Uterus (tissue), 4 donors: ENCODE measurements at places on chromosomes 5 and 9. TPM values are rescaled to one million over a fixed set of nuclear protein-coding genes. Genes with fewer than 3 reads are reported as not detected.

DNA sequence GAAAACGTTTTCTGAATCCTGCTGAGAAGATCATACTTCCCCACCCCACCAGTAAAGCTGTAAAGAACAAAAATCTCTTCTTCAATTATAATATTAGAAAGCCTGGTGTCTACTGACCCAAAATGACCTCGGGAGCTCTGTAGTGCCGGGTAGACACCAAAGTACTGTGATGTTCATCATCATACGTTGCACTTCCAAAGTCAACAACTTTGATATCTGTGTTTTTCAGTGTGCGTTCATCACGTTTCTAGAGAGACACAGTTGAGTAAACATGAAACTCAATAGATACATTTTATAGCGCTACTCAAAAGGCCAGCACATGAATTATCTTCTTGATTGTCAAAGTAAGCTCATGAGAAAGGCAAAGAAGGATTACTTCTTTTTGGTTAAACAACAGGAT is 14.6 kb downstream of the CLK4 start:
- DNase-seq, result no peak
- H3K27ac ChIP-seq, result no peak overlapping the region
- no peaks in the 10 kb centered on the region for H3K36me3 ChIP-seq

SNCB gene
- not detected for total RNA-seq

GRCh38 chr9:72753266-72753893 is 199.5 kb downstream of the ALDH1A1 start:
- H3K4me3 ChIP-seq, result no peak overlapping the region
- no peaks in the 10 kb centered on the region for H3K4me1 ChIP-seq
- no peak for DNase-seq
- no peaks in the 10 kb centered on the region for H3K36me3 ChIP-seq
- H3K27me3 ChIP-seq, result no peaks in the 10 kb centered on the region

DNA sequence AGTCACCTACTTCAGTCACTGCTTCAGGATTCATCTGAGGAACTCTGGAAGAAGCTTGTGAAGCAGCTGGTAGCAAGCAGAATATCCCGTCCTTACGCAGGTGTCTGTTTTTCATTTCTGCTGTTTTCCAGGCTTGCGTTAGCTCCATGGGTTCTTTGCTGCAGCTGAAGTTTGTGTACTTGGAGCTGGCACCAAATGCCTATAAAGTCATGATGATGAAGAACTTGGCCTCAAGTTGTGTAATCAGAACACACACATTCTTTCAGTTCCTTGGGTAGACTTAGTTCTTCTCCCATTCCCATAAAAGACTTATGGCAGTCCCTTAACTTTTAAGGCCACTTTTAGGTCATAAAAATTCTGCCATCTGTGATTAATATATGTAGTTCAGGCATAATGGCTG is 116.7 kb downstream of the LRRC70 start:
- H3K27ac ChIP-seq, result no peak overlapping the region
- no peak overlapping the region for H3K4me3 ChIP-seq
- DNase-seq, result no peak
- no peaks in the 10 kb centered on the region for H3K4me1 ChIP-seq
- no peaks in the 10 kb centered on the region for H3K27me3 ChIP-seq
- H3K36me3 ChIP-seq, result no peaks in the 10 kb centered on the region

DNA sequence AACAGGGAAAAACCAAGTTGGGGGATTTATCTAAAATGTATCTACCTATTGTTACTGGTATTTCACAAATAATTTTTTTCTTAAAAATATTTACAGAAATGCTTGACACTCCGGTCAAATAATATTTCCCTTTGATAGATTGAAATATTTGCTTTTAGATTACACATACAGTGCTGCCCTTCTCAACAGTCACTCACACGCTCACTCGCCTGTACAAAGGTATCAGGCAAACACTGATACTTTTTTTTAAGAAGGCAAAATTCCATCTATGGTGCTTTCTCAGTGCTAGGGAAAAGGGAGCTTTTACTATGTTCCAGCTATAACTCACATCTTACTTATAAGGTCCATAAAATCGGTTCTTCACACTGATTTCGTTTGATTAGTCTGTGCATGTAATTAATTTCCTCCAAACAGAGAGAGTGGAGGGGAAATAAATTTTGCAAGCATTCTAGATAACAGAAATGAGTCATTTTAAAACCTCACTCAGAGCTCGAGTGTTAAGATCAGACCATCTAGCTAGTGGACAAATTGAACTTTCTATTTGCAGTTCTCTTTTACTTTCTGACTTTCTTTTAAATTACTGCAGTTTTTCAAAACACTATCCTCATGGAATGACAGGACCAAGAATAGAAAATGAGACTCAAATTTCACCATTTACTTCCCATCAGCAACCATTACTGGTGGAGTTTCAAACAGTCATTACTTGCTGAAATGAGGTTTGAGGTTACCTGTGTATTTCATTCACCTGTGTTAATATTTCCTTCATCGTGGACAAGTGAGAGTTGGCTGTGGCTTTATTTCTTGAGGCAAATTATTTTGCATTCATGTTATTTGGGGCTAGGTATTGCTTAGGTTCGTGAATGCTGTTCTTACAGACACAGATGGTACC is 273.2 kb downstream of the RAB3C start:
- H3K27me3 ChIP-seq, result no peaks in the 10 kb centered on the region
- DNase-seq, result no peak
- H3K4me1 ChIP-seq, result no peaks in the 10 kb centered on the region
- H3K4me3 ChIP-seq, result no peak overlapping the region
- H3K36me3 ChIP-seq, result no peaks in the 10 kb centered on the region

DNA sequence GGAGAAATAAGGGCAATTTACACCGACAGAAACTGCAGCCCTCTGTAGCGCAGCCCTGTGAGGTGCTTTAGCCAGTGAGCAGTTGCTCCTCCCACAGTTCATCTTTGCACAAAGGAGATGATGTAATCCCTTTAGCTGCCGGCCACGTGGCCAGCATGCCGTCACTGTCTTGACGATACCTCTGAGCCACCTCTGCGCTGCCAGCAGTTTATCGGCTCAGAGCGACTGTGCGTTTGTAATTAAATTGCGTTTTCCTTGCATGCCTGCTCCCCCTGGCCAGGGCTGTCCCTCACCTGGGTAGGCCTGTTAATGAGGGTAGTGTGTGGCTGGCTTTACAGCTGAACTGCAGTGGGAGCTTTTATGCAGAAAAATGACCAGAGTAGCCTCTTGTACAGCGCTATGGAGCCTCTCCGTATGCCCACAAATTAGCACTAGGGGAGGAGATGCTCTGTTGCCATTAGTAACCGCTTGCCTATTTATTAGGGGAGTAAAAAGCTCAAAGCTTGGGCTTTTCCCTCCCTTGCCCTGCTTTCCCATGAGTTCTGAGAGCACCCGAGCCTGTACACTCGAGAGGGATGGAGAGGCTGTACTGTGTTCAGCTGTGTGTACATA is 107.0 kb downstream of the TRIO start:
- H3K27me3 ChIP-seq, result no peaks in the 10 kb centered on the region
- H3K27ac ChIP-seq, result peak overlapping the region; percentile 65
- no peak overlapping the region for H3K4me3 ChIP-seq
- H3K36me3 ChIP-seq, result no peaks in the 10 kb centered on the region
- H3K4me1 ChIP-seq, result no peaks in the 10 kb centered on the region

PROP1 gene
- not detected for total RNA-seq

- no peak overlapping the region for H3K27ac ChIP-seq
- no peaks in the 10 kb centered on the region for H3K36me3 ChIP-seq
- peaks cover 11% of the 10 kb centered on the region for H3K4me1 ChIP-seq
- H3K27me3 ChIP-seq, result no peaks in the 10 kb centered on the region
- no peak overlapping the region for H3K4me3 ChIP-seq
Measured at GRCh38 chr5:181263633-181264032, 2.7 kb upstream of the TRIM52 start.

- no peaks in the 10 kb centered on the region for H3K36me3 ChIP-seq
- no peaks in the 10 kb centered on the region for H3K27me3 ChIP-seq
- H3K4me1 ChIP-seq, result no peaks in the 10 kb centered on the region
- no peak for DNase-seq
- no peak overlapping the region for H3K4me3 ChIP-seq
Measured at GRCh38 chr9:101326501-101326900, 58.3 kb downstream of the BAAT start.

- no peak for DNase-seq
- H3K36me3 ChIP-seq, result no peaks in the 10 kb centered on the region
- no peaks in the 10 kb centered on the region for H3K27me3 ChIP-seq
- H3K4me1 ChIP-seq, result no peaks in the 10 kb centered on the region
- H3K27ac ChIP-seq, result no peak overlapping the region
Measured at GRCh38 chr5:172683645-172684471, 42.8 kb downstream of the NEURL1B start.

GRCh38 chr5:61048534-61048933 is 103.5 kb downstream of the NDUFAF2 start:
- H3K36me3 ChIP-seq, result no peaks in the 10 kb centered on the region
- H3K27me3 ChIP-seq, result no peaks in the 10 kb centered on the region
- no peak overlapping the region for H3K27ac ChIP-seq
- no peaks in the 10 kb centered on the region for H3K4me1 ChIP-seq
- H3K4me3 ChIP-seq, result no peak overlapping the region
- no peak for DNase-seq

DNA sequence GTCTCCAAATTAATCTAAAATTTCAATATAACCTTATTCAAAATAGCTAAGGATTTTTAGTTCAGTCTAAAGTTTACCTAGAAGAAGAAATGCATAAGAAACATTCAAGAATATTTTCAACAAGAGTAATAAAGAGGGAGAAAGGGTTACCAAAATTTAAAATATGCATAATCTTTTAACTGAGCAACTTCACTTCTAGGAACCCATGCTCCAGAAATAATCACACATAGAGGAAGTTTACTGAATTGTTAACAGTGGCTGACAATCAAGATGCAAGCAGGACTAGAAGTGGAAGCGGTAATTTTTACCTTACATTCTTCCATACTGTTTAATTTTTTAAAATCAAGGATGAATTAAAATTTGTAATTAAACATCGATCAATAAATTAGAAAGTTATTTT is 1.9 kb downstream of the PJA2 start:
- no peaks in the 10 kb centered on the region for H3K27me3 ChIP-seq
- H3K36me3 ChIP-seq, result no peaks in the 10 kb centered on the region
- DNase-seq, result no peak
- H3K4me3 ChIP-seq, result peak overlapping the region; percentile 94
- H3K4me1 ChIP-seq, result no peaks in the 10 kb centered on the region

PPIC gene
- total RNA-seq, result 27.1 TPM

GRCh38 chr5:107418902-107419301 is 251.8 kb downstream of the EFNA5 start:
- H3K27me3 ChIP-seq, result no peaks in the 10 kb centered on the region
- no peaks in the 10 kb centered on the region for H3K36me3 ChIP-seq
- no peak overlapping the region for H3K27ac ChIP-seq
- no peak for DNase-seq
- H3K4me1 ChIP-seq, result no peaks in the 10 kb centered on the region

GRCh38 chr5:133052317-133053175 is 733 bp downstream of the HSPA4 start:
- no peaks in the 10 kb centered on the region for H3K36me3 ChIP-seq
- H3K4me1 ChIP-seq, result no peaks in the 10 kb centered on the region
- DNase-seq, result peak; percentile 52
- H3K4me3 ChIP-seq, result peak overlapping the region; percentile 97

SLC9A3 gene
- 3.6 TPM for total RNA-seq

- H3K4me3 ChIP-seq, result no peak overlapping the region
- H3K4me1 ChIP-seq, result no peaks in the 10 kb centered on the region
- H3K27ac ChIP-seq, result no peak overlapping the region
- DNase-seq, result no peak
- H3K27me3 ChIP-seq, result no peaks in the 10 kb centered on the region
Measured at GRCh38 chr9:13427587-13427986, 148.1 kb upstream of the MPDZ start.

CER1 gene
- 0.61 TPM for total RNA-seq

SMIM23 gene
- total RNA-seq, result not detected

DNA sequence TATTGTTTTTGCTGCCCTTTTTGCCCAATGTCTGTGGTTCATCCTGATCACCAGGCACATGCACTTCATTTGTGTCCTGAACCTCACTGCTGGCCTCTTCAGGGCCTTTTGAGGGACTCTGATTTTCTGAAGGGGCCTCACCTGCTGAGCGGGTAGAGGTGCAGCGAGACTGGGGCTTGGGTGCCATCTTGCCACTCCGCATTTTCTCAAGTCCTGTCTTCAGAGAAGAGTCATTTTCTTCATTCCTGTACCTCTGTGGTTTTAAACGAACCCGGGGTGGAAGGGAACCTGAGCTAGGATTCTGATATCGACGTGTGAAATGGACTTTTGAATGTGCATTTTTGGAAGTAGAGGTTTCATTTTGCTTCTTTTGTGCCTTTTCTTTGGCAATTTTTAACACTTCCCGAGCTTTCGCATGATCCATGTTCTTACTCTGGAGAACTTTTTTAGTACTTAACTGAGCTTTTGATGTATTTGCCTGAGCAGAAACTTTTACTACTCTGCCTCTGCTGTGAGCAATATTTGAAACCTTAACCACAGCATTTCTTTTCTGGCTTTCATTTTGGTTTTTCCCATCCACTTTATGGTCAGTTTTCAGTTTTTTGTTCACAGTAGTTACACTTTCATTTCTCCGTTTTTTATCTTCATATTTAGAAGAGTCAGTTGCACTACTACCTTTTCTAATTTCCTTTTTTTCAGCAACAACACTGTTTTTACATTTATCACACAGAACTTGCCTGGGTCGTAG is 26.1 kb downstream of the PWWP2A start:
- no peaks in the 10 kb centered on the region for H3K27me3 ChIP-seq
- no peak for DNase-seq
- no peak overlapping the region for H3K27ac ChIP-seq
- H3K4me3 ChIP-seq, result no peak overlapping the region
- H3K4me1 ChIP-seq, result no peaks in the 10 kb centered on the region

GIN1 gene
- total RNA-seq, result 14.5 TPM

DNA sequence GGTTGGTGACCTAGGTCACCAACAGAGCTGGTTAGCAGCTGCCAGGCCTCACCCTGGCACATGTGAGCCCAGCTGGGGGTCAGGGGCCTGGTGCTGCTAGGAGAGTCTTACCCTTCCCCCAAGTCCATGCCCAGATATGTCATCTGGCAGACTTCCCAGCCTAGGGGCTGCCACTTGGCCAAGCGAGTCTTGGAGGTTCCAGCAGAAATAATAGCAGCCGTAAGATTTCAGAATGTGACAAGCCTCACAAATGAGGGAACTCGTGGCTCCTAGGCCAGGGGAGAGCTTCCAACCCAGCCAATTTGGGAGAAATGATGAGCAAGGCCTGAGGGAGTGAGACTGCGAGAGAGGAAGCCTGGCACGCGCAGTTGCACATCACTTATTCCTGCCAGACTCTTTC is 11.1 kb downstream of the URM1 start:
- H3K36me3 ChIP-seq, result no peaks in the 10 kb centered on the region
- H3K4me1 ChIP-seq, result no peaks in the 10 kb centered on the region

DNA sequence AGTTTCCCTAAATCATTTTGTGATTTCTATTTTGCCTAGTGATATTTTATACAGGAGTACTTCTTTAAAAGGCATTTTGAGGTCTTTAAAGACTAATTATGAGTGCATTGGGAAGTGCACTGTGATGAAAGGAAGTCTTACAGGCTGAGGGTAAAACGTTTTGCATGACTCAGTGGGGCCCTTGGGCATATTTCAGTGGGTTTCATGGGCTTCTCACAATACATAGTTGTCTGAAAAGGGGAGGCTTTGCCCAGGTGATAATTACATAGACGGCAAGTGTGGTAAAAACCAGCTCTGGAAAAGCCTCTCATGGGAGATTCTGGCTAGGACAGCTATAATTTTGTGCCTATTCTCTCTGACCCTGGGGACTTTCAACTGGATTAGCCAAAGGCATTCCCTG is 387.2 kb downstream of the ARHGEF28 start:
- H3K27me3 ChIP-seq, result no peaks in the 10 kb centered on the region
- DNase-seq, result no peak
- H3K4me3 ChIP-seq, result no peak overlapping the region
- H3K4me1 ChIP-seq, result no peaks in the 10 kb centered on the region
